ENCODE measurements at places on chromosomes 13 and 19. TPM values are rescaled to one million over a fixed set of nuclear protein-coding genes. Genes with fewer than 3 reads are reported as not detected.

The RXFP2 gene
- not detected for total RNA-seq

The RASAL3 gene
- total RNA-seq: 0.32 TPM

The PODNL1 gene
- total RNA-seq: 1.7 TPM

The SCN1B gene
- 5.9 TPM for total RNA-seq

The RNF113B gene
- not detected for total RNA-seq

The EDNRB gene
- total RNA-seq: 10.2 TPM

The EDDM13 gene
- total RNA-seq: not detected

The IRF3 gene
- total RNA-seq: 43.8 TPM

The APC2 gene
- total RNA-seq: 0.16 TPM

The KIR3DL2 gene
- total RNA-seq: not detected

The ARL11 gene
- total RNA-seq: not detected

The TBC1D4 gene
- 6.3 TPM for total RNA-seq

The SPRY2 gene
- total RNA-seq: 19.0 TPM

The FFAR2 gene
- total RNA-seq: not detected

The CYP4F2 gene
- total RNA-seq: not detected

The RUVBL2 gene
- 241 TPM for total RNA-seq

The SLC15A1 gene
- total RNA-seq: not detected

The CELF5 gene
- total RNA-seq: not detected

The VSTM2B gene
- not detected for total RNA-seq

The PLPP2 gene
- 14.2 TPM for total RNA-seq

The RNF225 gene
- total RNA-seq: not detected

The ZNF229 gene
- 6.5 TPM for total RNA-seq

The SMIM24 gene
- total RNA-seq: not detected

The VRK3 gene
- total RNA-seq: 26.8 TPM

The LPAR6 gene
- 5.2 TPM for total RNA-seq

The MCEMP1 gene
- total RNA-seq: not detected

The BLVRB gene
- total RNA-seq: 95.0 TPM

The GRK1 gene
- not detected for total RNA-seq

The LRG1 gene
- under 0.01 TPM for total RNA-seq

The OR7D2 gene
- total RNA-seq: under 0.01 TPM

The ZNF45 gene
- 22.8 TPM for total RNA-seq

The SIGLECL1 gene
- total RNA-seq: not detected

The C5AR2 gene
- under 0.01 TPM for total RNA-seq

The PRKCG gene
- not detected for total RNA-seq

The SELENOV gene
- total RNA-seq: not detected

The NLRP7 gene
- not detected for total RNA-seq

The CYP2A7 gene
- total RNA-seq: not detected

The MED4 gene
- 24.3 TPM for total RNA-seq

Measured in epithelial cell of alveolus of lung (primary cell).